GM23248 (cell line): ENCODE measurements at places on chromosomes 12 and 14.

- peak; percentile 84 for DNase-seq
Measured at GRCh38 chr12:49347311-49348193, 864 bp downstream of the DNAJC22 start.

- no peak for DNase-seq
Measured at GRCh38 chr12:114919479-114919878, 235.5 kb upstream of the TBX3 start.

GRCh38 chr12:113634474-113634873 is 162.8 kb upstream of the LHX5 start:
- no peak for DNase-seq

- DNase-seq = peak; percentile 100
Measured at GRCh38 chr14:22918804-22919600, at the start of gene RBM23. TSS of gene RBM23 (minus strand) at chr14:22919149.

- no peak for DNase-seq
Measured at GRCh38 chr12:99260456-99260996, 387.0 kb upstream of the GARIN6 start.

- DNase-seq = no peak
Measured at GRCh38 chr14:84988357-84988756, 541.6 kb upstream of the FLRT2 start.

- DNase-seq = no peak
Measured at GRCh38 chr14:102746634-102747438, 30.4 kb upstream of the TRAF3 start.

DNA sequence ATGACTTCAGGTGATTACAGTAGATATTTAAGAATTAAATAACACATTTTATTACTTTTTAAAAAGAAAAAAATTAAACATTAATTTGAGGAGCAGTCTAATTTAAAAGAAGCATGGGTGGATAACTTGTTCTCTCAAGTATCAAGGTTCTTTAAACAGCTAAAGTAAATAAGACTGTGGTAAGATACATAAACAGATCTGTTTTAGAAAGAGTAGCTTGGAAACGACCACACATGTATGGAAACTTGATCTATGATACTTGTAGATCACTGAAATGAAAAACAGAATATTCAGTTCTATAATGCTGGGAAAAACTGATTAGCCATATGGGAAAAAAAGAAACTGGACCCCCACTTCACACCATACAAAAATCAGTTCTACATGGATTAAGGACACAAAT is 36.0 kb downstream of the TC2N start:
- no peak for DNase-seq

- DNase-seq = no peak
Measured at GRCh38 chr12:68784015-68784414, 24.0 kb upstream of the MDM2 start.

DNA sequence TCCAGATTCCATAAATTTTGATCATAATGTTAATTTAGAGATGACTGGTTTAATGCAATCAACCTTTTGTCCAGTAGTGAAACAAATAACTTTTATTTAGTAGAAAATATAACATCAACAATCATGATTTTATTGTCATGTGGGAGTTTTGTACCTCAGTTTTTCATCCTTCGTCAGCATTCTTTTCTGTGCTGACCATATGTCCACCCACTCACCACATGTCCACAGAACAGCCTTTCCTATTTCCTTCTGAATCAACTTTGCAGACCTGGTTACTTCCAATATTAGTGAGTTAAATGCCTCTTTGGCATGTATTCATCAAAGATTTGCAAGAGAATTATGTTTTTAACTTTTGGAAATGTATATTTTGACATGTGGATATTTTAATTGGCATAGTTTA is 36.8 kb upstream of the CNTN1 start:
- DNase-seq = peak; percentile 43

DNA sequence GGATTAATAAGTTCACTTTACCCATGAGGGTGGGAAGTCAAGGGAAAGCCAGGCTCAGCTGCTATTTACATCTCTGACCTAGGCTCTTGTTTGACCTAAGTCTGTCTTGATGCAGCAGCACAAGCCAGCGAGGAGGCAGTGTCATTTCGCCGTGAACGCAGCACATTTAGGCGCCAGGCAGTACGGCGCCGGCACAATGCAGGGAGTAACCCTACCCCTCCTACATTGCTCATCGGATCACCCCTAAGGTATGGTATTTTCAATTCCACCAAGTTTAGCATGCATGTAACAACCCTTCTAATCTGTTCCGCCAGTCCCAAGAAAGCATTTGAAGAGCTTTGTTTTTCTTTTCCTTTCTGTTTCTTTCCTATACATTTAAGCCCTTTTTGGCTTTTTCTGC is 81.2 kb downstream of the PCNX1 start:
- no peak for DNase-seq

DNA sequence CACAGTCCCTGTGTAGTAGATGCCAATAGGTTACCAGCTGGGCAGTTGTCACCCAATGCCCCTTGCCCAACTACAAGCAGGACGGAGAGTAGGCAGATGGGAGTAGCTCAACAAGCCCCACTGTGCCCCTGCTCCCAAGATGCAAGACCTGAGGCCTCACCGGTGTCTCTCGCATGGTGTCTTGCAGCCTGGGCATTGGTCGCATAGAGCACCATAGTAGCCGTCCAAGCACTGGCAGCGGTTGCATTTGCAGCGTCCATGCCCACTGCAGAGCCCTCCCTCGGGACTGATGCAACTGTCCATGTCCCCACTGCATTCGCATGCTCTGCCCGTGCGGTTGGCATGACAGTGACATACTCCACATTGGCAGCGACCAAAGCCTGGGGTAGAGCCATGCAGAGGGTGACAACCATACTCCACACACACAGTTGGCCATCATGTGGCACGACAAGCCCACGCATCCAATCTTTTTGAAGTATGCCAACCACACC is 11.9 kb upstream of the CSAD start:
- DNase-seq = no peak

DNA sequence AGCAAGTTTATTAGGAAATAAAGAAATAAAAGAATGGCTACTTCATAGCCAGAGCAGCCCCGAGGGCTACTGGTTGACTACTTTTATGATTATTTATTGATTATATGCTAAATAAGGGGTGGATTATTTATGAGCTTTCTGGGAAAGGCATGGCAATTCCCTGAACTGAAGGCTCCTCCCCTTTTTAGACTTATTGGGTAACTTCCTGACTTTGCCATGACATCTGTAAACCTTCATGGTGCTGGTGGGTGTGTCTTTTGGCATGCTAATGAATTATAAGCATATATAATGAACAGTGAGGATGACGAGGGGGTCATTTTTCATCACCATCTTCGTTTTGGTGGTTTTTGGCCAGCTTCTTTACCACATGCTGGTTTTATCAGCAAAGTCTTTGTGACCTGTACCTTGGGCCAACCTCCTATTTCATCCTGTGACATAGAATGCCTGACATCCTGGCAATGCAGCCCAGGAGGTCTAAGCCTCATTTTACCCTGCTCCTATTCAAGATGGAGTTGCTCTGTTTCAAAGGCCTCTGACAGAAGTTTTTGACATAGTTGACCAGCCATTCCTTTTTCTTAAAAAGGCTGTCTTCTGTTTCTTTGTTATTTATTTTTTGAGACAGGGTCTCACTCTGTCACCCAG is 11.1 kb upstream of the PTGES3 start:
- DNase-seq = no peak

- peak; percentile 58 for DNase-seq
Measured at GRCh38 chr12:69475237-69475975, 5.2 kb downstream of the FRS2 start.

DNA sequence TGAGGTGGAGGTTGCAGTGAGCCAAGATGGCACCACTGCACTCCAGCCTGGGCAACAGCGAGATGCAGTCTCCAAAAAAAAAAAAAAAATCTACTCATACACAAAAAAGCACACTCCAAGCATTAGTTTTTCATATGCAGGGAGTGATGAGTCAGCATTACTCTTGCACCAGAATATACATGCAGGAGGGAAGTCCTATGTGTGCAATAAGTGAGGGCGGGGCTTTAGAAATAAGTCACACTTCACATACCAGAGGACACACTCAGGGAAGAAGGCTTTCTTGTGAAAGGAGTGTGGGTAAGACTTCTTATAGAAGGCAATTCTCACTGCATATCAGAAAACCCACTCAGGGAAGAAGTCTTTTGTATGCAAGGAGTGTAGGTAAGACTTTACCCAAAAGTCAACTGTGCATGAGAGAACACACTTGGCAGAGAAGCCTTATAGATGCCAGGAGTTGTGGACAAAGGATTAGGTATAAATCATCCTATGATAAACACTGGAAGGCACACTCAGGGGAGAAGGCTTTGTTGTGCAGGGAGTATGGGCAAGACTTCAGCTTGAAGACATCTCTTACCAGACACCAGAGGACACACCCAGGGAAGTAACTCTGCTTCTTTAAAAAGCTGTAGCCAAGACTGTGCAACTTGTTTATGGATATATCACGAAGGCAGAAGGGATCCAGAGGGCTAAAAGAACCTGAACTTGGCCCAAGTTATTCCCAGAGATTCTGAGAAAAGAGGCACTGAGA is 50.5 kb downstream of the ATF7 start:
- peak; percentile 91 for DNase-seq

DNA sequence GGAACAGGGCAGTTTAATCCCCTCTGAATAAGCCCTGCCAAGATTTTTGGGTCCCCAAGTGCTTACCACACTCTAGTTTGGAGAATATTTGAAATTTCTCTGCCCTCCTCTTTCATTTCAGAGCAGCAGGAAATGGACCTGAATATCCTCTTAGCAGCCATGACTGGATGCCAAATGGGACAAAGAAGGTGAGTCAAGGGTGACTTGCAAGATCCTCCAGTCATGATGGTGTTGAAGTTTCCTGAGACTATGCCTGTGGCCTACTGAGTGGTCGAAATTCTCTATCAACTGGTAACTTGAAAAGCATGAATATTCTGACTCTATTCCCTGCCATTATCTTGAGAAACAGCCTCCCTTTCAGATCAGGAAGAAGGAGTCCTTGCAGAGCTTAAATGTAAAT is 1674.7 kb upstream of the SEL1L start:
- peak; percentile 0 for DNase-seq

DNA sequence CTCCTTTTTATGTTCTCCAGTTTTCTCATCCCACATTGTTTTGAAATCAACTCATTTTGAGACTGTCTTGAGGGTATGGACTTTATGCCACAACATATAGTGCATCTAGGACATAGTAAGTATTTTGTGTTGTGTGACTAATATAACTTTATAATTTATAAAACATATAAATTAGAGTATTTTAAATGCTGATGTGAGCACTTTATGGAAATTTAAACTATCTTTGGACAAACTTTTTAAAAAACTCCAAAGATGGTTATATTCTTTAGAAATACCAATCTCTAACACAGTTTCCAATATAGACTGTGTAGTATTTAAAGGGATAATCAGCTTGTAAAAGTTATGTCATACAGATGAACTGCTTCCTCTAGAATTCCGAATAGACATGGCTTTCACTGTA is 87.4 kb downstream of the LRIG3 start:
- DNase-seq = no peak

DNA sequence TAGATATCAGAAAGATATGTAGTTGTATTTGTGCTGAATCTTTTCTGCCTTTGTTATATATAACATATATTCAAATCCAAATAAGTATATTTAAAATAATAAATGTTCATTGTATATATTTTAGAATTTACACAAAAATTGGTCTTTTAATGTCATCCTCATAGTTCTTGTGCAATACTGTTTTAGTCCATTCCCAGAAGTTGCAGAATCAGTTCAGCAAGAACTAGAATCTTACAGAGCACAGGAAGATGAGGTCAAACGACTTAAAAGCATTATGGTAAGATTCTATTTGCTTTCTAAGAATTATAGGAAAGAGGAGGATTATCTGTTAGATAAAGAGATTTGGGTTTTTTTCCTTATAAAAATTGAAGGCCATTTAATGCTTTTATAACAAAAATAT is 51.0 kb downstream of the SCFD1 start:
- DNase-seq = no peak

DNA sequence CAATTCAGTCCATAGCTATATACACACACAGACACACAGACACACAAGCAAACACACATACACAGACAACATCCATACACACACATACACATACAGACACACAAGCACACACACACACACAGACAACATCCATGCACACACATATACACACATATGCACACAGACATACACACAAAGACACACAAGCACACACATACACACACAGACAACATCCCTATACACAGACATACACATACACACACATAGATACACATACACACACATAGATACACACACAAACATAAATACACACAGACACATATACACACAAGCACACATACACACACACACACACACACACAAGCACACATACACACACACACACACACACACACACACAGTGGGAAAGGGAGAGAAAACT is 254.8 kb downstream of the VRK1 start:
- no peak for DNase-seq

GRCh38 chr12:82912406-82912805 is 225.7 kb downstream of the TMTC2 start:
- DNase-seq = peak; percentile 34

GRCh38 chr14:104429291-104429861 is 150.2 kb upstream of the C14orf180 start:
- no peak for DNase-seq

DNA sequence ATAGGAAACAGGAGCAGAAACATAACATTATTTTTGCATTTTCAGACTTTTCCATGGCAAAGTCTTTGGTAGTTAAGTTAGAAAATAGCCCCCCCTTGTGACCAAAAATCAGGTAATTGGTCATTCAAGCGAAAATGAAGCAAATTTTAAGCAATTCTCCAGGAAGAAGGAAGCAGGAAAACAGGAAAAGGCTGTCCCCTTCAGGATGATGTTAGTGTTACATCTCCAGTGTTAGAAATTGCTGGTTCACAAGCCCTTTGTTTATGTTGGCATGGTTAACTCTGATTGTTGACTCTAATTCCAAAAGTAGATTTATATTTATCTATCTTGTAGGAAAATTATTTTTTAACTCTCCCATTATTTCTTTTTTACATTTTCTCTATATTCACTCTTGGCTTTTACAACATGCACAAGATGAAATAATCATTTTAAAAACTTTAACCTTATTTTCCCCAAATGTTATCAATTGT is 18.8 kb upstream of the GAS2L3 start:
- DNase-seq = peak; percentile 90

DNA sequence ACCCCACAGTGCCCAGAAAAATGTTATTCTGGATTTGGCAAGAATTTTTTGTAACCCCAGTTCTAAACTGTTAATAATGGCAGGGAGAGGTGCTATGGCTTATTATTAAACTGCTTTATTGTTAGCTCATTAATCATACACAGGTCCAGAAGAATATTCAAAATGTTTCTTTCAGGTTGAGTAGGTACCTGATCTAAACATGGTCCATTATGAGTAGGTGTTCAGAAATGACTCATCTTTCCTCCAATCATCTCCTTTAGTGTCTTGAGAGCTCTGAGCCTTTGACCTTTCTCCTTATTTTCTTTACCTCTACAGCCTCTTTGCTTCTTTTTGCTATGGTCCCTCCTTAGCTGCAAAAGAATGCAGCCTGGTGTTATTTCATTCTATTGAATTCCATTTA is 211.0 kb upstream of the GARIN6 start:
- no peak for DNase-seq
